Caudate nucleus (tissue), 63 donors: ENCODE measurements at places on chromosomes 12 and 14.

GRCh38 chr14:59182641-59183040 is 5.8 kb upstream of the DAAM1 start:
- DNase-seq: no peak

GRCh38 chr14:50347521-50347920 is 35.4 kb downstream of the DMAC2L start:
- DNase-seq: no peak

DNA sequence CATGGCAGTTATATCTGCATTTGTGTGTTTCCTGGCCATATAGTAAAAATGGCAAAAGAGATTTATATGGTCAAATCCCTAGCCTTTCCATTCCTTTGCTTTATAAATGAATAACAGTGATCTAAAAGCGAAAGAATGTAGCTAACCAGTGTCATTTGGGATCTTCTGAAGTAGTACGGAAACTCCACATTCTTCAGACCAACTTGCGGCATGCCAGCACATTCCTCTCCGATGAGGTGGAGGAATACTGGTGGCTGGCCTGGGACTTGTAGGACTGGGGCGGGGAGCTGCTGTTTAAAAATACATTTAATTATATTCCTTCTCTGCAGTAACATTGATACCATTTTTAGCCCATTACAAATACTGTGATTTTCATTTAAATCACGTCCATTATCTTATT is 85.3 kb downstream of the SAMD4A start:
- DNase-seq: no peak

DNA sequence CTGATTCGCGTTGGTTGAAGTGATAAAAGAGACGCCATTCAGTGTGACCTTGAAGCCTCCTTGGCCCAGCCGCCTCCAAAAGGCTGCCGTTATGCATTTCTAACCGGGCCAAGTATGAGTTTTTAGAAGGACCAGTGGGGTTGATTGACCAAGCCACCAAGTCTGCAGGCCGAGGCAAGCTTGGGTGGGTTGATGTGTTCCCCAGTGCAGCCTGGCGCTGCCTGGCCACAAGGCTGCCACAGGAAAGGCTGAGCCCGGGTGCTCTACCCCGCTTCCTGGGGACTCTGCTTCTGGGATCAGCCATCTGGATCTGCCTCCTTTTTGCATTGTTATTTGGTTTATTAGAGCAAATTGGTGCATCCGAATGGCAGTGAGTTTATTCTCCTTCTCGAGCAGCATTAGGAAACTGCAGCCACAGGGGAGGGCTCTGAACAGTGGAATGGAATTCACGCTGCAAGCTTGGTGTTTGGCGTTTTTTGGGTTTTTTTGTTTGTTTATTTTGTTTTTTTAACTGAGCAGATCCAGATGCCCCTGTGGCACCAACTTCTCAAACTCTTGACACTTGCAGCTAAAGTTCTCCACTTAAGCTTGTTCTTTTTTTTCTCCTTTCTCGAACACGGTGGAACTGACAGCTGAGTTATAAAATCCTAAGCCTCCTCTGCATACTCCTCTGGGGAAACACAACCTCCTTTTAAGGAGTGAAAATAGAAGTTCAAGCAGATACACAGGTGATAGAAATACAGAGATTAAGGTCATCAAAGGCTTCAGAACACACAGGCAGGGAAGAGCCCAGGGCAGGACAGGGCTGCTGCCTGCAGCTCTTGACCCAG is 145.4 kb upstream of the FKBP4 start:
- DNase-seq: no peak

DNA sequence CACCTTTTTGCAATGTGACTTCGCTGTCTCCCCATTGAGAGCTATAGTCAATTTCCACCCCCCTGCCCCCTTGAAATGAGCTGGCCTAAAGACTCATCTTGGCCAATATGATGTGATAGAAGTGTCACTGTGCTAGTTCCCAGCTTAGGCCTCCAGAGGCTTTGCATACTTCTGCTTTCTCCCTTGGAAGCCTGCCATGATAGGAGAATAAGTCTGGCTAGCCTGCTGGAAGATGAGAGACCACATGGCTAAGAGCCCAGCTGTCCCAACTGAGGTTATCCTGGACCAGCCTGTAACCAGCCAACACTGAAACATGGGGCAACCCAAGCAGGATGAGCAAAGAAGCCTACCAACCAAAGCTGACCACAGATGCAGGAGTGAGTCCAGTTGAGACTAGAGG is 196.9 kb downstream of the GRIN2B start:
- no peak for DNase-seq

- no peak for DNase-seq
Observed at GRCh38 chr14:69811227-69811867, 14.3 kb upstream of the SLC10A1 start.

DNA sequence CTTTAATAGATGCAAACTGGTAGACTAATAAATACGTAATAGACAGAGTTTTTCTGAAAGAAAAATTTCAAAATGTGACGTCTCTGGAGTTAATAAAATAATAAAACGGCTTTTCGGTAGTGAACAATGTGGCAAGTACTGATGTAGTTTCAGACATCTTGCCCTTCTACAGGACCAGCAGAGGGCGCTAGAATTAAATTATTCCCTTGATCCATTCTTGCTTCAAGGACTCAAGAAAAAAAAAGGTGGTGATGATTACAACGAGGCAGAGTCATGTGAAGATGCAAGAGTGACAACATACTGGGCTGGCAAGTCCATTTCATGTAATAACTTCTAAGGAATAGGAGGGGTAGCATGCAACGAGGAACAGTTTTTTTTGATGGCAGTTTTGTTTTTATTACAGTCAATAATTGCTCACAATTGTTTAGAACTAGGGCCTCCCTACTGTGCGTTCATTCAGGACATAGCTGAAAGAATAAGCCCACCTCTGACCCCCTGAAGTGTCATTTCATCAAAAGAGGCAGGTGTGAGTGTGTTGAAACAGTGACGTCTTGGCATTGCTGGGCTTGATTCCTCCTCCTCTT is 101.0 kb upstream of the GZMB start:
- DNase-seq: peak; percentile 20

DNA sequence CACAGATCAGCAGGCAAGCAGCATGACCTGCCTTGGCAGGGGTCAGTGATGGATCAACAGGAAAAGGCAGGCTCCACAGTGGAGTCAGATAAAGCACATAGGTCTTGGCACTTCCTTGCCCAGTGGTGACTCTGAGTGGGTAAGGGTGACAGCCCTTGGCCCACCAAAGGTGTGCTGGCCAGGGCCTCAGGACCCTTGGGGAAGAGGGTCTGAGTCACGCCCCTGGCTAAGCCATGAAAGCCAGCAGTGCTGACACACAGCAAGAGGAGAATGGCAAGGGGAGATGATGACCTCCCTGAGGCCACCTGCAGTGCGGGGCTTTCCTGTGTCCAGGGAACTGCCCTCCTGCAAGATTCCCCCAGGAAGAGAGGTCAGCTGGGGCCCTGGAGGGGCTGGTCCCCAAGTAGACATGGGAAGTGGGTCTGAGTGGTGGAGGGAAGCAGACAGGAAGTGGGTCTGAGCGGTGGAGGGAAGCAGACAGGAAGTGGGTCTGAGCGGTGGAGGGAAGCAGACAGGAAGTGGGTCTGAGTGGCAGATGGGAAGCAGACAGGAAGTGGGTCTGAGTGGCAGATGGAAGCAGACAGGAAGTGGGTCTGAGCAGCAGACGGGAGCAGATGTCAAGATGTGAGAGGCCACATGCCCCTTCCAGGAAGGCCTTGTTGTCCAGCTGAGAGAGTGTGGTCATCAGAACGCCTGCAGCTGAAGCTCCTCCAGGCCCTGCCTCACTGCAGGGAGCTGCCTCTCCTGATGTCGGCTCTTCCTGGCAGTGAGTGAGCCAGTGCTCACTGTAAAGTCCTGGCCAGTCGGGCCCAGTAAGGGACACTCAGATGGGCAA is 34.8 kb downstream of the DIO3 start:
- no peak for DNase-seq

DNA sequence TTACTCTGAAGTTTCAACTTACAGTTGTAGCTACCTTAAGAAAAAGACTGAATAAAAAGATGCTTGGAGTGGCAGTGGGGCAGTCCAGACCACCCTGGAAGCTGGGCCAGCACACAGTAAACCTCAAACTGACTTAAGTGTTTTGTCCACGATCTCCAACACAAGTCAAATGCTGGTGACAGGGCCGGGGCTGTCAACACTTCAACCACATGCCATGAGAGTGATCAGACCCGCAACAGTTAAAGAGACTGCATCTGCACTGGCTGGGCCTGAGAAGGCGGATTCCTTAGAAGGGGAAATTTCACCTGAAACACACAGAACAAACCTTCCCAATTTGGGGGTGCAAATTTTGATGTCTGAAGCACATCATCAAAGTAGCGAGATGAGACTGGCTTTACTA is 223.5 kb upstream of the CAND1 start:
- DNase-seq: no peak

DNA sequence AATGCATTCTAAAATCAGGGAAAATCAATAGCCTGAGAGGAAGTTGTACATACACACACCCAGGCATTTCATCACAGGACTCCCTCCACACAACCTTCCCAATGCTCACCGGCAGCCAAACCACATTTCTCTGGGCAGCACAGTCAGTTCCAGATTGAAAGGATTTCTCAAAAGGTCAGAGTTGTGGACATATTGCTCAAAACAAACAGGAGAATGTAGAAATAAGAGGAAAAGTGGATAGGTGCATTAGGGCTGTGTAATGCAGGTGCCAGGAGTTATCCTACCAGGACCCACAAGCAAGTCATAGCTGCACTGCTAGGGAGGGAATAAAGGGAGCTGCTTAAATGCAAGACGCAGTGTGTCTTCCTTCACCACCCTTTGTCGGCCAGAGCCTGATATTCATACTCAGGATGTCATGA is 62.9 kb downstream of the GCH1 start:
- no peak for DNase-seq

GRCh38 chr12:129544716-129545115 is 359.1 kb downstream of the TMEM132D start:
- no peak for DNase-seq

DNA sequence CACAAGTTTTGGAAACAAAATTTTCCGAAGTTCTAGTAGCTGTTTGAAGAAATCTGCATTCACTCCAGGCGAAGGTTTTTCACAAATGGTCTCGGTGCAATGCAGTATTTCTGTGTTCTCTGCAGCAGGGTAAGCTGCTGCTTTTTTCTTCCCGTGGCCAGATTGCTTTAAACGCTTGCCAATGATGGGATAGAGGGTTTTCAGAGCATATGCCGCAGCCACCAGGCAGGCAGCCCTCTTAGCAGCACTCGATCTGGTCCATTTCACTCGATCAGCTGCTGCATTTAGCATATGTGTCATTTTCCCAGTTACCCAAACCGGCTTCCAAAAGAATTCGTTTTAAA is 315 bp downstream of the ABCD2 start:
- no peak for DNase-seq

DNA sequence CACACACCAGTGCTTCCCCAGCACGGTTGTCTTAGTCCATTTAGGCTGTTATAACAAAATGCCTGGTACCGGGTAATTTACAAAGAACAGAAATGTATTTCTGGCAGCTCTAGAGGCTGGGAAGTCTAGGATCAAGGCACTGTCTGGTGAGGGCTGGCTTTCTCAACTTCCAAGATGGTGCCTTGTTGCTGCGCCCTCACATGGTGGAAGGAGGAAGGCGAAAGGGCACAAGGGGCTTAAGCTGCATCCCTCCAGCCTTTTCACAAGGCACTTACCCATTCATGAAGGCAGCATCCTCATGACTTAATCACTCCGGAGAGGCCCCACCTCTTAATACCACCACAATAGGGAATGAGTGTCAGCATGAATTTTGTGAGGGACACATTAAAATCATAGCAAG is 155.5 kb downstream of the SLC15A5 start:
- DNase-seq: no peak

- DNase-seq: no peak
Observed at GRCh38 chr12:45473636-45474035, 255.9 kb upstream of the ARID2 start.

GRCh38 chr12:94186278-94187241 is 38.2 kb downstream of the PLXNC1 start:
- DNase-seq: peak; percentile 76

DNA sequence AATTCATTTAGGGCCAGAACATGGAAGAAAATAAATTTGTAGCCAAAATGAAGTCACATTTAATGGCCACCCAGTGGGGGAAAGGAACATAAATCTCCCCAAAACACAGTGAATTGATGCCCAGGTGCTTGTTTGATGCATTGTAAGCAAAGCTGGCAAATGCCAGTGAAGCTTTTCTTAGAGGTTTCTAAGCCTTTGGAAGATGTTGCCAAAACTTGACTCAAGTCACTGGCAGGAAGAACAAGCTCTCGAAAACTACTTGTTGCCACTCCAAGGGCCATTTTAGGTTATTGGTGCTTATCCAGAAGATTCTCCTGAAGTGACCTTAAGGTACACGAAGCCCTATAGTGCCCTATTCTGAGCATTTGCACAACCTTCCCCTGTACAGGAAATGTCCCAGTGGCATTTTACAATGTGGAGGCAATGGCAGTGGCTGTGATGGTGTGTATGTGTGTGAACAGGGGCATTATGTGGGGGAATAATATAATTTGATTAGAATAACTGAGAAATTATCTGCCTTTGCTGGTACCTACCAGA is 89.5 kb upstream of the NOVA1 start:
- no peak for DNase-seq

GRCh38 chr12:110077800-110078199 is 29.5 kb upstream of the C12orf76 start:
- DNase-seq: no peak

DNA sequence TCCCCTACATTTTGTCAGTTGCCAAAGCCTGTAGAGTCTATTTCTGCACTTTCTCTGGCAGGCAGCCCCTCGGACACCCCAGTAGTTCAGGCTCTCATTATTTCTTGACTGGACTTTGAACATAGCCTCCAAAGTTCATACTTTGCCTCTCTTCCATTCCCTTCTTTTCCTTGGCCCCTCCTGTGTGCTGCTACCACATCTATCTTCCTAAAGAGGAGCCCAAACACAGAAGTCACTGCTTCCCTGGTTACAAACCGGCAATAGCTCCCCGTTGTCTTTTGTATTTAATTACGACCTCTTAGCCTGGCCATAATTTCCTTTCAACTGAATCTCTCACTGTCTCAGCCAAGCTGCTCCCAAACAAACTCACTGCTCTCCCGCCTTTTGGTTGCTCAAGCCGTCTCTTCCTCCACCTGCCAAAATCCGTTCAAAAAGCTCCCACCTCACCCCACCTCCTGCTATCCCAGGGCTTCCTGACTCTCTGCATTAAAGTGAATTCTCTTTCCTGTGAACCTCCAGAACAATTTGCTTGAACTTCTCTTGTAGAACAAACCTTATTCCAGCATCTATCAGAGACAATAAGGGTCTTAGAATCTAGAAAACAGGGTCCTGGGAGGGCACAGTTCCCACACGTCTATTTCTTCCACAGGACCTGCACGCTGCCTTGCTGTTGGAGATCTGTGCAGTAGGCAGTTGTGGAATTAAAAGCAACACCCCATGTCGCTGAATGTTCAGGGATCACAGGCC is 46.9 kb downstream of the PRMT8 start:
- no peak for DNase-seq

DNA sequence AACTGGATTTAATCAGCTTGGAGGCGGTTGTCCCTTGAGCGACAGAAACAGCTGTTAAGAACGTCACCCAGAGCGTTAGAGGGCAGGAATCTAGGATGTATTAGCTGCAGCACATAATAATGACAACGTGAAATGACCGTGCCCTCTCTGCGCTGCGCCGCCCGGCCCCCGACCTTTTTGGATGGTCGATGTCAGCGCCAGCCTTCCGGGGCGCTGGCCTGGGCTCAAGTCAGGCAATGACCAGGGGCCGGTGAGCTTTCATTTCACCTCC is 427 bp upstream of the TMEM120B start:
- DNase-seq: no peak
